ENCODE measurements at places on chromosomes 16 and 17. TPM values are rescaled to one million over a fixed set of nuclear protein-coding genes. Genes with fewer than 3 reads are reported as not detected.

KRTAP4-5 gene
- polyA plus RNA-seq: not detected

TMIGD1 gene
- polyA plus RNA-seq: not detected

ZMYND15 gene
- not detected for polyA plus RNA-seq

PLLP gene
- 0.55 TPM for polyA plus RNA-seq

SPNS3 gene
- polyA plus RNA-seq: not detected

CKLF gene
- polyA plus RNA-seq: 92.4 TPM
